ENCODE measurements at places on chromosomes 2 and 18. TPM values are rescaled to one million over a fixed set of nuclear protein-coding genes. Genes with fewer than 3 reads are reported as not detected.

DNA sequence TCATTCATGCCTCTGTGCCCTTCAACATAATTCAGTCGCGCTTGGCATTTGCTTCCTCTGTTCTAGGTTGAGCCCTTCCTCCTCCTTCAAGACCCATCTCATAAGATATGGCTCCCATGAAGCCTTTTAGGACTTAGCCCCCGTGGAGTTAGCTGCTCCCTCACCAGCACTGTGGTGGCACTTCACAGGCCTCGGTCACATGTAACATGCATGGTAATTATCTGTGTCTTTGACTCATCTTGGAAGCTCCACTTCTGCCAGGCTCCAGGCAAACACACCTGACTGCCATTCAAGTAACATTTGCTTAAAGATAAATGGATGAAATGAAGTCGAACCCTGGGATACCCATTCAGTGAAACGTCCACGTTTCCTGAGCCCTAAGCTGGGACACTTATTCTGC is 484.7 kb downstream of the EIPR1 start:
- no peaks in the 10 kb centered on the region for H3K27me3 ChIP-seq
- no peaks in the 10 kb centered on the region for H3K4me1 ChIP-seq
- H3K36me3 ChIP-seq, result no peaks in the 10 kb centered on the region
- DNase-seq, result no peak

DNA sequence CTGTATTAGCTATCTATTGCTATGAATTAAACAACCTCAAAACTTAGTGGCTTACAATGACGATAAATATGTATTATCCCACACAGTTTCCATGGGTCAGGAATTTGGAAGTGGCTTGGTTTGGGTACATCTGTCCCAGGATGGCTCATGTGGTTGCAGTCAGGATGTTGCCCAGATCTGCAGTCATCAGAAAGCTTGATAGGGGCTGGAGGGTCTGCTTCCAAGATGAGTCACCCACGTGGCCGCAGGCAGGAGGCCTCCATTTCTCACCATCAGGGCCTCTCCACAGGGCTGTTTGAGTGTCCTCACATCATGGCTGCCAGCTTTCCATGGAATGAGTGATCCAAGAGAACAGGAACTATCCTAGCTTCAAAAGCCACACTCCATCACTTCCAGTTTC is 46.4 kb downstream of the CHRNA1 start:
- no peak for DNase-seq
- no peak overlapping the region for H3K27ac ChIP-seq
- no peaks in the 10 kb centered on the region for H3K4me1 ChIP-seq
- H3K4me3 ChIP-seq, result no peak overlapping the region

DNA sequence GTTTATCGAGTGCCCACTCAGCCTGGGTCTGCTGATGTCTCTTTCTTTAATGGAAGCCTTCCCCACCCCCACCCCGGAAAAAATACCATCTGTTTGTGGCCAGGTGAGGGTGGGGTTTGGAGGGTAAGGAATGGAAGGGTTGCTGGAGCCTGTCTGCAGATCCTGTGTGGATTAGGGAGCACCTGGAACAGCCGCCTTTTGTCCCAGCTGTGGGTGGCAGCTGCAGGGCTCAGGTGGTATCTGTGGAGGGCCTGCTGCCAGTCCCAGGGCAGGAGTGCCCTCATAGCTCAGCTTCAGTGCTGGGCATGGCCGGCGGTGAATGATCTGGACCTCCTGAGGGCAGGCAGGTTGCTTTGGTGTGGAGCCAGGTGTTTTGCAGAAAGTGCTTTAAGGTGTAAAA is 45.3 kb downstream of the IMPA2 start:
- H3K27ac ChIP-seq, result peak overlapping the region; percentile 74
- no peak for DNase-seq
- H3K36me3 ChIP-seq, result no peaks in the 10 kb centered on the region
- no peaks in the 10 kb centered on the region for H3K4me1 ChIP-seq
- no peak overlapping the region for H3K4me3 ChIP-seq

- H3K4me1 ChIP-seq, result no peaks in the 10 kb centered on the region
- H3K27me3 ChIP-seq, result no peaks in the 10 kb centered on the region
- H3K27ac ChIP-seq, result no peak overlapping the region
- no peak overlapping the region for H3K4me3 ChIP-seq
- H3K36me3 ChIP-seq, result no peaks in the 10 kb centered on the region
Measured at GRCh38 chr2:61262699-61263098, 100.7 kb downstream of the C2orf74 start.

- no peak overlapping the region for H3K27ac ChIP-seq
- H3K4me1 ChIP-seq, result no peaks in the 10 kb centered on the region
- no peak overlapping the region for H3K4me3 ChIP-seq
- no peaks in the 10 kb centered on the region for H3K27me3 ChIP-seq
- DNase-seq, result no peak
- no peaks in the 10 kb centered on the region for H3K36me3 ChIP-seq
Measured at GRCh38 chr18:245282-245847, 22.5 kb downstream of the THOC1 start.

DNA sequence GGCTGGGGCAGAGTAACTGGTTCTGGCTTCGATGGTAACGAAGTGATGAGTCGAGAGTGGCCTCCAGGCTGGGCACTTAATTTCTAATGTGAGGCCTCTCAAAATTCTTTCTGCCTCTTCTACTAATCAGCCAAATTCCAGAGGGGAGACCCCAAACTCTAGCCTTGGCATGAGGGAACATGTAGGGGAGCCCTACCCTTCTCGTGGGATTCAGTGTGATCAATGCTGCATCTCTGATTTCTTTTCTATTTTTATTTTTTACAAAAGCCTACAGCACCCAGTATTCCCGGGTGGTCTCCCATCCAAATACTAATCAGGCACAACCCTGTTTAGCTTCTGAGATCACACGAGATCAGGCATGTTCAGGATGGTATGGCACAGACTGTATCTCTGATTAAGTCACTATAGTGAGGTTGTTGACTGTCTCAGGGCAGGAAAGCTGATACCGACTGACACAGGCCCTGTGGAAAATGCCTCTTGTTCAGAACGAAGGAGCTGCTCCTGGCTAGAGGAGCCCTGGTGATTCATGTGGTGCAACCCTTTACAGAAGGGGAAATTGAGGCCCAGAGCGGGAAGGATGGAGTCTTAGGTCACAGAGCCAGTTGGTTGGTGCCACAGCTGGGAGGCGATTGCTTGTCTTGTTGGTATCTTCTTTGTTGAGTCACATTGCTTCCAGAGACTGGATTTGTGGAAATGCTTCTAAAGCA is 126.3 kb upstream of the HS6ST1 start:
- DNase-seq, result peak; percentile 10
- peaks cover 9% of the 10 kb centered on the region for H3K4me1 ChIP-seq

DNA sequence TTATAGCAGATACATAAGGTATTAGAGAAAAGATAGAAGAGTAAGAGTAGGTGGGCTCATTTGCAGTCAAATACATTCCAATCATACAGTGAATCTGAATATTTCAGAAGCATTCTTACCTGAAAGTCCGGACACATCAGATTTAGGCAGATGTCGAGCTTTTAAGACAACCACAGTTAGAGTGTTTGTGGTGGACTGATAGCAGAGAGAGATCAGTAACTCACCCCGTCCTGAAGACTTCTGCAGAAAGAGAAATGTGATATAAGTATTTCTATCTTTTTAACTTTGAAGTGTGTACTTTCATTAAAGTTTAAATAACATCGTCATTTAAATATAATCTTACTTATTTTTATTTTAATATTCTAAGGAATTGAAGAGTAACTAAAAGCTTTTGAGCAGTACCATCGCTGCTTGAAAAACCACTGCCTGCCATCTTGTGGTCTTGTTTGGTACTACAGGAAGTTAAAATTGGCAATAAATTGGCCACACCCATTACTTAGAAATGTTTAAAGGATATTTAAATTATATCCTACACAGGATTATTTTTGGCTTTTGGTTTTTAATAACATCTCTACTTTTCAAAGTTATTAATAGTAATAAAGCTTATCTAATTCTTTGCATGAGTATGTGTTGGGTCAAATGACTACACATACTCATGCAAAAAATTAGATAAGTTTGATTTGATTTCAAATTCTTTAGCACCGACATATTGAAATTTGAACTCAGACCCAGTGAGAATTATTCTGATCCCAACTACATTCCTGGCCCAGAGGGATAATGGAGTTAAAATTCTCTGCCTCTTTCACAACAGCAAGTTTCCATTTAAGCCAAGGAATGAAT is 5.5 kb downstream of the SYT4 start:
- no peak overlapping the region for H3K4me3 ChIP-seq
- no peak for DNase-seq
- no peaks in the 10 kb centered on the region for H3K36me3 ChIP-seq
- H3K27ac ChIP-seq, result no peak overlapping the region
- H3K4me1 ChIP-seq, result no peaks in the 10 kb centered on the region
- H3K27me3 ChIP-seq, result no peaks in the 10 kb centered on the region

The ZNF512 gene
- 42.7 TPM for total RNA-seq

The TRIB2 gene
- 17.6 TPM for total RNA-seq

The SLC40A1 gene
- 42.2 TPM for total RNA-seq

The PRSS56 gene
- total RNA-seq, result not detected
